CD4-positive, alpha-beta T cell treated with Interferon alpha-2 for 1 hour (primary cell): ENCODE measurements at places on chromosomes 13 and 19.

GRCh38 chr13:75748874-75749273, 112.7 kb downstream of the LMO7 start:
- DNase-seq, result no peak

DNA sequence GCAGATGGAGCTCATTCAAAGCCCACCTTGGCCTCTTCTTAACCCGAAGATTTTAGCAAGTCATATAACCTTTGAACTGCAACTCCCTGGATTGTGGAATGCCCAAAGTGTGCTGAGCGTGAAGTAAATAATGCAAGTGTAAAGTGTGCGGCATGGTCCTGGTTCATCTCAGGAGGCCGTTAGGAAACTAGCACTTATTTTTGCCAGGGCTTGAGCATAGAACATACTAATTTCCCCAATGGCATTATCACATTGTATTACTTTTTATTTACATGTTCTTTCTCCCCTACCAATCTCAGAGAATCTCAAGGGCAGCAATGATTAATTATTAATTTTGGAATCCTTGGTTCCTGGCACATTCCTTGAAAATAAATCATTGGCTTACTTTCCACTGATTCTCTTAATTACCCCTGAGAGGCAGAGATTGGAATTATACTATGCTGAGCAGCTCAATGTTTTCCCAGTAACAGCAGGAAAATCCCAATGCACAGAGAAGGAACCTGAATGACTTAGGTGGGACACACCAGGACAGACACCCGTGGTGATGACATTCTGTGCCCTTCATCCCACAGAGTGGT, 128.8 kb upstream of the GJB6 start:
- no peak for DNase-seq

GRCh38 chr19:17847538-17848366, at the start of gene JAK3:
Gene JAK3, minus strand, starts transcription at chr19:17847982. Its CDS starts 3,565 bp downstream, at chr19:17844417.
- peak; percentile 95 for DNase-seq

GRCh38 chr19:10748927-10749434, 31.1 kb downstream of the DNM2 start:
- no peak for DNase-seq

DNA sequence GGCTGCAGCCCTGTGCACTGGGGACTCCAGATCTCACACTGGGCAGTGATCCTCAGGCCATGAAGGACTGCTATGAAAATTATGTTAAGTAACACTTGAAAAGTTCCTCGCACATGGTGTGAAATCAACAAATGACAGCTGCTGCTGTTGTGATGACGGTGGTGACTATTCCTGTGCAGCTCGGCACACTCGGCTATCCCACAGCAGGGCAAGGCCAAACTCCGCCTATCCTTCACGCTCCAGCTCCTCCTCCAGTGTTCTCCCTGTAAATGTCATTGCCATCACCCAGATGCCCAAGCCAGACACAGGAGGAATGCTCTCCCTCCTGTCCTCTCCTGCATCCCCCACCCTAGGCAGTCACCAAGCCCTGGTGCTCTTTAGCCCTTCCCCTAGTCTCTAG, 31.3 kb downstream of the GRIK5 start:
- no peak for DNase-seq

GRCh38 chr13:25177012-25177411, 4.9 kb upstream of the AMER2 start:
- DNase-seq, result no peak

DNA sequence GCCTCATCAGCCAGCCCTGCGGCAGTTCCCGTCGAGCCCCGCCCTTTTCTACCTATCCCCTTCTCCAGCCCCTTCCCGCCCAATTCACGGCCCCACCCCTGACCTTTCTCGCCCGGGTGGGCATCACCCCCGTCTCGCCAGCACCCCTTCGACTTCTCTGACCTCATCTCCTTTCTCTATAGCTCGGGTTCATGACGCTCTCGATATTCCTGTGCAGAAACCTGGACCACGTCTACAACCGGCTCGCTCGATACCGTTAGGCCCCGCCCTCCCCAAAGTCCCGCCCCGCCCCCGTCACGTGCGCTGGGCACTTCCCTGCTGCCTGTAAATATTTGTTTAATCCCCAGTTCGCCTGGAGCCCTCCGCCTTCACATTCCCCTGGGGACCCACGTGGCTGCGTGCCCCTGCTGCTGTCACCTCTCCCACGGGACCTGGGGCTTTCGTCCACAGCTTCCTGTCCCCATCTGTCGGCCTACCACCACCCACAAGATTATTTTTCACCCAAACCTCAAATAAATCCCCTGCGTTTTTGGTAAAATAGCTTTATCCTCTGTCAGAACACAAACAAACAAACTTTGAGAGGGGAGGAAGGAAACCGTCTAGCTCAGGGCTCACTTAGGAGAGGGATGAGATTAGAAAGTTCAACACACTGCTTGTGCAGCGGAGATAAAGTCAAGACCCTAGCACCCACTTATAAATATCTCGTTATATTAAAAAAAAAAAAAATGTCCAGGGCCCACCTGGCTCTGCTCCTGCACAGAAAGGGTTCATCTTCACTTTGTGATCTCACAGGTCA, 5.1 kb downstream of the CD37 start:
- DNase-seq, result peak; percentile 89

DNA sequence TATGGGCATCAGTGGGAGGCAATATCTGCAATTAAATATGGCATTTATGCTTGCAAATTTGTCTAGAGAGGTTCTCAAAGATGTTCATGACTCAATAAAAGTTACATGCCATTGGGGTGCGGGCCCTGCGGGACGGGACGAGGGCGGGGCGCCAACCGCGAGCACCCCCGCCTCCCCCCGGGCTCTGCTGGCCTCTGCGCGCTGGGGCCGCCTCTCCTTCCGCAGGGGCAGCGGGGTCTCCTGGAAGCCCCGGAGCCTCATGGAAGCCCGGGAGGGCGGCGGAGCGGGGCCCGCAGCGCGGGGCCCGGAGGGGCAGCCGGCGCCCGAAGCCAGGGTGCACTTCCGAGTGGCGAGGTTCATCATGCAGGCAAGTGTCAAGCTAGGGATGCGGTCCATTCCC, 179.2 kb downstream of the TPTE2 start:
- DNase-seq, result no peak

DNA sequence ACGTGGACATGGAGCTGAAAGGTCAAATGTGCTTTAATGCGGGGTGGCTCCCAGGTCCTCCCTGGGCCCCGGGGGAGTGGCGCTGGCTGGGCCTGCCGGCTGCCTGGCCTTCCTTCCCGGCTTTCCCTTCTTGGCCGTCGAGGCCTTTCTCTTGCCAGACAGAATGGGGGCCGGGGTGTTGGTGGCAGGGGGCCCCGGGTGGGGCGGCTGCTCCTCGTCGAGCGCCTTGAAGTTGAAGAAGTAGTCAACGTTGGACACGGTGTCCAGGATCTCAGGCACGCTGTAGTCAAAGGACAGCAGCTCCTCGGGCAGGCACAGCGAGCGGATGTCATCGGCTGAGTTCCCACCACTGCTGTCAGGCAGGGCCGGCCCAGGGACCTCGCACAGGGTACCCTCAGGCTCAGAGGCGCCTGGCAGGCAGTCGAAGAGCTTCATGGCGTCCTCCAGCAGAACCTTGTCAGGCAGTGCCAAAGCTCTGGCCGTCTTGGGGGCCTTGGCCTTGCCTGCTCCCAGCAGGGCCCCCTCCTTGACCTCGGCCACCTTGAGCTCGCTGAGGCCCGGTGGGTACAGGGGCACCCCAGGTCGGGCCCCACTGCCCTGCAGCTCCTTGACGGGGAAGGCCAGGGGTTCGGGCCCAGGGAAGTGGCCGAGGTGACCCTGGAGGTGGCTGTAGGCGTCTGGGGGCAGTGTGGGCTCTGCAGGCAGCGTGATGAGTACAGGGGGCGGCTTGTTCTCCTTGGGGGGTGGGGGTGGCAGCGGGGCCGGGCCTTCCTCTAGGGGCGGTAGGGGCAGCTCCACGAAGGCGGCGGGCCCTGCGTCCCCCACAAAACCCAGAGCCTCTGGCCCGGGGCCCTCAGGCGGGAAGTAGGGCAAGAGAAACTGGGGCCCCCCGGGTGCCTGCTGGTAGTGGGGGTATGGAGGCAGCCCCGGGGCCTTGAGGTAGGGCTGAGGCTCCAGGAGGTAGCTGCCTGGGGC, 1.3 kb downstream of the PRR22 start:
- DNase-seq, result no peak

DNA sequence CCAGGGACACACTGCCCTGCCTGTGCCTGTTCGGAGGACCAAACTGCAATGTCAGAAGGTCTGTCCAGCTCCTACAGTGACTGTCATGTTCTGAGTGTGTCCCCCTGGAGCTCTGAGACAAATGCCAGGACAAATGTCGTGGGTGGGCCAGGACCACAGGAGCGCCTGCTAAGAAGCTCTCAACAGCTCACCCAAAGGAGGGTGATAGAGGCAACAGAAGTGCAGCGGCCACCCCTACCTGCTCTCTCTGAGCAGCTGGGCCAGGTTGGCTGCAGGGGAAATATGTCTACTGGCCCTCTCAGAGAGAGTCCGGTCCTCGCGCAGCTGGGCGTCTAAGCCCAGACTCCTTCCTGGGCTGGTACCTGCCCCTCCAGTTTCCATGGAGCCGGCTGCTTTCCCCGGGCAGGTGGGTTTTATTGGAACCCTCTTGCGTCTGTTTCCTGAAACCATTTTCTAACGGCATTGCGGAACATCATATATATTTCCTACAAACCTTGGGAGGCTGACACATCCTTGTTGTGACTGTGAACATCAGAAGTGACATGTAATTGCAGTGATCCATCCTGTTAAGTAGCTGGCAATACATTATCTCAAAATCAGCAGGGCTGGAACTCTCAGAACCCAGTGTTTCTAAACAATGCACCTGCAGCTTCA, 78.1 kb downstream of the CHST8 start:
- DNase-seq, result no peak

DNA sequence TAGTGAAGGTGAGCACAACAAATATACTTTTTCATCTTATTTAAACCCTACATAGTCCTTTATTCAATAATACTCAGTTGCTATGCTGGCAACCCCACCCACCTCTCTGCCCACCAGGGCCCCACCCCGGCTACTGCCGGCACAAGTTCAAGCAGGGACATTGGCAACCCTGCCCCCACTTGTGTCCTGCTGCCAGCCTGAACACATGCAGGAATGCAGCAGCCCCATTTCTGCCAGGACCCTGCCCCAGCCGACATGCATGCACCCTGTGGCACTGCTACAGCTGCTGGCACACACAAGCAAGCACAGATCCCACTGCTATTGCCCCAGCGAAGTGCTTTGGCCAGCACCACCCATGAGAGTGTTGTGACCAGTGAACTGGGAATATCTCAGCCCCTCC, 289.8 kb downstream of the COG6 start:
- DNase-seq, result no peak
